Esophagus muscularis mucosa (tissue), 4 donors: ENCODE measurements at places on chromosomes 4 and X. TPM values are rescaled to one million over a fixed set of nuclear protein-coding genes. Genes with fewer than 3 reads are reported as not detected.

GRCh38 chr4:115986573-115986972 lies 873.2 kb upstream of the NDST4 start:
- H3K27ac ChIP-seq: no peak overlapping the region
- DNase-seq: no peak
- H3K4me3 ChIP-seq: no peak overlapping the region
- no peaks in the 10 kb centered on the region for H3K36me3 ChIP-seq

- H3K36me3 ChIP-seq: no peaks in the 10 kb centered on the region
- no peak overlapping the region for H3K4me3 ChIP-seq
- no peaks in the 10 kb centered on the region for H3K4me1 ChIP-seq
- H3K27me3 ChIP-seq: no peaks in the 10 kb centered on the region
- no peak for DNase-seq
- H3K27ac ChIP-seq: no peak overlapping the region
Observed at GRCh38 chrX:72255445-72255844, 16.6 kb upstream of the ERCC6L start.

GRCh38 chr4:55770662-55771061 lies 48.9 kb upstream of the EXOC1L start:
- DNase-seq: no peak
- H3K4me1 ChIP-seq: no peaks in the 10 kb centered on the region
- no peak overlapping the region for H3K27ac ChIP-seq
- H3K4me3 ChIP-seq: no peak overlapping the region

- H3K27ac ChIP-seq: no peak overlapping the region
- H3K4me1 ChIP-seq: no peaks in the 10 kb centered on the region
- H3K4me3 ChIP-seq: no peak overlapping the region
- H3K36me3 ChIP-seq: no peaks in the 10 kb centered on the region
- no peaks in the 10 kb centered on the region for H3K27me3 ChIP-seq
Observed at GRCh38 chr4:112341033-112341432, 43.9 kb downstream of the ALPK1 start.

- no peak overlapping the region for H3K27ac ChIP-seq
- no peaks in the 10 kb centered on the region for H3K27me3 ChIP-seq
- H3K4me1 ChIP-seq: peaks cover 3% of the 10 kb centered on the region
Observed at GRCh38 chr4:19177616-19178015, 1074.1 kb upstream of the SLIT2 start.

GRCh38 chr4:158560284-158560683 lies 38.6 kb downstream of the RXFP1 start:
- no peak overlapping the region for H3K4me3 ChIP-seq

- H3K4me3 ChIP-seq: no peak overlapping the region
- no peak overlapping the region for H3K27ac ChIP-seq
- no peaks in the 10 kb centered on the region for H3K4me1 ChIP-seq
- DNase-seq: no peak
- no peaks in the 10 kb centered on the region for H3K27me3 ChIP-seq
Observed at GRCh38 chr4:110184140-110184790, 14.2 kb downstream of the ELOVL6 start.

GRCh38 chr4:73869130-73870055 lies at the start of gene CXCL1:
TSS of gene CXCL1 (plus strand) at chr4:73869393. CDS start at chr4:73869471, 78 bp downstream.
- no peak for DNase-seq
- H3K27ac ChIP-seq: no peak within 1 kb of the TSS
- H3K4me1 ChIP-seq: peaks cover 17% of the 10 kb centered on the region
- no peaks in the 10 kb centered on the region for H3K36me3 ChIP-seq
- no peaks in the 10 kb centered on the region for H3K27me3 ChIP-seq

DNA sequence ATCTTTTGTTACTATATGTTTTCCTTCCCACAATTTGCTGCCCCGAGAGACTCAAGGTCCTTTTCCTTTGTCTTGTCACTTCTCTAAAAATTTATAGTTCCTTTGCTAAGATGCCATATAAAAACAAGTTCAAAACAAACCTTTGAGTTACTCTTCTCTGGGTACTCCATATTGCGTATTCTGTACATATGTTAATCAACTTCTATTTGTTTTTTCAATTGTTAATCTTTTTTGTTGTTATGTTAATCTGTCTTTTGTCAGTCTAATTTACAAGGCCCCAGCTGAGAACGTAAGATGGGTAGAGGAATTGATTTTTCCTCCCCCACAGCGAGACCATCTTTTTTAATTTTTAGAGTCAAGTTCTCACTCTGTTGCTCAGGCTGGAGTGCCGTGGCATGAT lies 7.2 kb upstream of the PPEF2 start:
- H3K27me3 ChIP-seq: no peaks in the 10 kb centered on the region
- no peaks in the 10 kb centered on the region for H3K36me3 ChIP-seq
- H3K4me1 ChIP-seq: no peaks in the 10 kb centered on the region
- no peak overlapping the region for H3K4me3 ChIP-seq

DNA sequence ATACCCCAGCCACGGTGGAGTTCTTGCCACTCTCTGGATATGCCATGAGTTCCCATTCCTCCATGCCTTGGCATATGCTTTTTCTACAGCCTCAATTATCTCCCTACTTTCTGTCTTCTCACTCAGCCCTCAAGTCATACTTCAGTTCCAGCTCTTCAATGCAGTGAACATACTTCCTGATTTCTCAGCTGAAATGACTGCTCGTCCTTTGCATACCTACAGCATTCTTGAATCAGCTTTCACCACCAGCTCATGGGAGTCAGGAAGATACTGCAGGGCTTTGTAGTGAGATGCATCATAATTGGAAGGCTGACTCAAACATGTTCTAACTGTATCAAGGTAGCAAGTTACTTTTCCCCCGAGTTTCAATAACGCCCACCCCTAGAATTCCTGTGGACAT lies 118.4 kb downstream of the APBB2 start:
- H3K27ac ChIP-seq: no peak overlapping the region
- H3K27me3 ChIP-seq: no peaks in the 10 kb centered on the region
- no peaks in the 10 kb centered on the region for H3K36me3 ChIP-seq
- DNase-seq: no peak
- H3K4me1 ChIP-seq: peaks cover 29% of the 10 kb centered on the region

- no peaks in the 10 kb centered on the region for H3K27me3 ChIP-seq
- no peak overlapping the region for H3K27ac ChIP-seq
- DNase-seq: no peak
- H3K36me3 ChIP-seq: no peaks in the 10 kb centered on the region
- H3K4me1 ChIP-seq: no peaks in the 10 kb centered on the region
Observed at GRCh38 chr4:121187206-121187605, 23.1 kb upstream of the TNIP3 start.

DNA sequence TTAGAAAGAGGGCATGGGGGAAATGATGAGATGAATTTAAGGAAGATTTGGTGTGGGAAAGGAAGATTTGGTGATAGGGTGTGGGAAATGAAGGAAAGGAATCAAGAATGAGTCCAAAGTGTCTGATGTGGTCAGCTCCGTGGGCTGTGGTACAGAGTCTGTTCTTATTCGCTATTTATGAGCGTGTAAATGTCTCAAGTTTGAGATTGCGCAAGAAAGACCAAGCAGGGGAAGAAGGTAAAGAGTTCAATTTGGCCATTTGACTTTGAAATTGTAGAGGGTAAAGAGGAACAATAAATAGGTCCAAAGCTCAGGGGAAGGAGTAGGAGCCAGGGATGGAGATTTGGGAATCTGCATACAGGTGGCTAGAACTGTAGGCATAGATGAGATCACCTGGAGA lies 11.3 kb upstream of the SMS start:
- no peaks in the 10 kb centered on the region for H3K4me1 ChIP-seq
- H3K4me3 ChIP-seq: no peak overlapping the region
- no peaks in the 10 kb centered on the region for H3K36me3 ChIP-seq
- H3K27me3 ChIP-seq: no peaks in the 10 kb centered on the region
- DNase-seq: no peak
- no peak overlapping the region for H3K27ac ChIP-seq

- DNase-seq: no peak
- H3K4me3 ChIP-seq: no peak overlapping the region
- peaks cover 56% of the 10 kb centered on the region for H3K4me1 ChIP-seq
- peak overlapping the region; percentile 20 for H3K27ac ChIP-seq
Observed at GRCh38 chr4:38071801-38072431, 111.7 kb downstream of the PTTG2 start.

GRCh38 chr4:177391287-177391686 lies 51.0 kb downstream of the AGA start:
- no peak for DNase-seq
- no peak overlapping the region for H3K27ac ChIP-seq
- no peaks in the 10 kb centered on the region for H3K36me3 ChIP-seq
- no peak overlapping the region for H3K4me3 ChIP-seq
- H3K27me3 ChIP-seq: no peaks in the 10 kb centered on the region
- no peaks in the 10 kb centered on the region for H3K4me1 ChIP-seq

GRCh38 chrX:69297506-69297905 lies 132.3 kb upstream of the PJA1 start:
- H3K27ac ChIP-seq: no peak overlapping the region
- H3K4me3 ChIP-seq: no peak overlapping the region
- no peaks in the 10 kb centered on the region for H3K36me3 ChIP-seq
- H3K27me3 ChIP-seq: peaks cover 2% of the 10 kb centered on the region
- DNase-seq: no peak

DNA sequence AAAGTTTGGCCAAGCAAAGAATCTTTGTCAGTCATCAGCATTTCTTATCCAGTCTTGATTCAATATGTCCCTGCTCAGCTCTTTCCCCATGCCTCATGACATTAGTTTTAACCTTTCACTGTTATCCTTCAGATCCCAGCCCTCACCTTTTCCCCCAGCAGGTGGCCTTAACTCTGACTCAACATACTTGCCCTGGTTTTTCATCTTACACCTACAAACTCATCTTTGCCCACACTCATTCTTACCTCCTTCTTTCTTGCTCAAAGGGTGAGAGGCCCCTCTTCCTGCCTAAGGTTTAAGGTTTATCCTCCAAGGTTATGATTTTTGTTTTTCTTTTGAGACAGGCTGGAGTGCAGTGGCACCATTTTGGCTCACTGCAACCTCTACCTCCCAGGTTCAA lies 10.6 kb upstream of the ANXA5 start:
- DNase-seq: no peak
- no peak overlapping the region for H3K27ac ChIP-seq
- peaks cover 6% of the 10 kb centered on the region for H3K4me1 ChIP-seq
- H3K27me3 ChIP-seq: no peaks in the 10 kb centered on the region
- H3K4me3 ChIP-seq: no peak overlapping the region

DNA sequence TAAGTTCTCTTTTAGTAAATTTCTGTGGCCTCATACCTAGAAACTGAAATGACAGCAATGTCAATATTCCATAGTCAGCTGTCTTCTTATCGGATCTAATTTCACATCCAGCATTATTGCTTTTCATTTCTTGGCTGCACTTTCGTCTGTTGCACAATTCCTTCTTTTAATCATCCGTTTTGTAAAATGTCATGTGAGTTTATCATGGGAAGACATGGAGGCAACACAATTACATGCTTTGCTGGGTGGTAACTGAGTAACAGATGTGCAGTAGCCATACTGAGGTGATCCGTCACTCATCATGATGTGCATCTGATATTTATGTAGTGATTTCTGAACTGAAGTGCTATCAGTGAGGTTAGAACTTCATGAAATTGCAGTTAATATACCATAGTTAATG lies 68.3 kb upstream of the SLC7A11 start:
- no peaks in the 10 kb centered on the region for H3K36me3 ChIP-seq
- no peak overlapping the region for H3K27ac ChIP-seq
- H3K4me1 ChIP-seq: no peaks in the 10 kb centered on the region

GRCh38 chrX:6701085-6701484 lies 166.2 kb upstream of the VCX3A start:
- no peak overlapping the region for H3K4me3 ChIP-seq
- H3K27me3 ChIP-seq: no peaks in the 10 kb centered on the region
- no peak overlapping the region for H3K27ac ChIP-seq
- H3K36me3 ChIP-seq: no peaks in the 10 kb centered on the region

DNA sequence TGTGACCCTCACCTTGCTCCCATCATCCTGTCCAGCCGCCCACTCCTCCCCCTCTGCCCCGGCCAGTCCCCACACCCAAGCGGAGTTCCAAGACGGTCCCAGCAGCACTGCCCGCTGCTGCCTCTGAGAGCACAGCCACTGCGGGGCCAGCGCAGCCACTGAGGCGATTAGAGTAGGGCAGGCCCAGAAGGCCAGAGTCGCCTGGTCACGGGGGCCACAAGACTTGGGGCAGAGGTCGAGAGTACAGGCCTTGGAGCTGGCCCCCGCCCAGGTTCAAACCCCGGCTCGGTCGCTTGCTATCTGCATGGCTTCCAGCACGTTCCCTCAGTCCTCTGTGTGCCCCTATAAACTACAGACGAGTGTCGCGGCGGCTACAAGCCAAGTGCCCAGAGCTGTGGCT lies 53.2 kb upstream of the ADRA2C start:
- no peak overlapping the region for H3K27ac ChIP-seq
- H3K4me1 ChIP-seq: no peaks in the 10 kb centered on the region
- no peak for DNase-seq
- no peaks in the 10 kb centered on the region for H3K27me3 ChIP-seq
- H3K36me3 ChIP-seq: no peaks in the 10 kb centered on the region

DNA sequence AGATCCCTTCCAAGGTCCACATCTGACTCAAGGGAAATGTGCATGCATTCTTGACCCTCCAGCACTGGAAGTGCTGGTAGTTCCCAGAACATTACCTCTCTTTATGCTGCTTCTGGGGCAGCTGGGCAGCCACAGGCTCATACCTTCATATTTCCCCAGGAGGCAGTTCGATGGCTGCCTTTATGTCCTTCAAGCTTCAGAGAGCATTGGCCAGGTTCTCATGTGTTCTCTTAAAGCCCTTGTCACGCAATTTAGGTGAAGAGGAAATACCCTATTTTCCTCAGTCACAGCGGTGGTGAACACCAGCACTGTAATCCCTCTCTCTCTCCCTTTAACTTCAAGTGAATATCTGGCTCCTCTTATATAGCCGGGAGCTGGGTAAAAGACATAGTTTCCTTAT lies 134.3 kb downstream of the MID1IP1 start:
- H3K4me3 ChIP-seq: no peak overlapping the region
- H3K27me3 ChIP-seq: no peaks in the 10 kb centered on the region
- DNase-seq: no peak
- no peaks in the 10 kb centered on the region for H3K36me3 ChIP-seq
- H3K27ac ChIP-seq: no peak overlapping the region

DNA sequence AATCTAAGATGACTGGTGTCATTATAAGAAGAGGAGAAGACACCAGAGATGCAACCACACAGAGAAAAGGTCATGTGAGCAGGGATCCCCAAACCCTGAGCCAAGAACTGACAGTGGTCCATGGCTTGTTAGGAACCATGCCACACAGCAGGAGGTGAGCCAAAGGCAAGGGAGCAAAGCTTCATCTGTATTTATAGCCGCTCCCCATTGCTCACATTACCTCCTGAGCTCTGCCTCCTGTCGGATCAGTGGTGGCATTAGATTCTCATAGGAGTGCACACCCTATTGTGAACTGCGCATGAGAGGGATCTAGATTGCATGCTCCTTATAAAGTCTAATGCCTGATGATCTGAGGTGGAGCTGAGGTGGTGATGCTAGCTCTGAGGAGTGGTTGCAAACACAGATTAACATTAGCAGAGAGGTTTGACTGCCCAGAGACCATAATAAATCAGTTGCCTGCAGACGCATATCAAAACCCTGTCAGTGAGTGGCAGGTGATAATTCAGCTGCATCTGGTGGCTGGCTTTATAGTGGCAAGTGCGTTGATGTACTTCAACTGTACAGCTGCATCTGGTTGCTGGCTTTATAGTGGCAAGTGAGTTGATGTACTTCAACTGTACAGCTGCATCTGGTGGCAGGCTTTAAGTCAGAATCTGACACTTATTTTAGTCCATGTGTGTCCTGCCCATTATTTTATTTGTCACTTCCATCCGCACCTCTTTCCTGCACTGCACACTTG lies 19.8 kb upstream of the CXCL2 start:
- no peaks in the 10 kb centered on the region for H3K36me3 ChIP-seq
- DNase-seq: no peak
- H3K27me3 ChIP-seq: no peaks in the 10 kb centered on the region

- H3K36me3 ChIP-seq: no peaks in the 10 kb centered on the region
- H3K27me3 ChIP-seq: no peaks in the 10 kb centered on the region
- H3K27ac ChIP-seq: no peak overlapping the region
- no peak overlapping the region for H3K4me3 ChIP-seq
- no peaks in the 10 kb centered on the region for H3K4me1 ChIP-seq
Observed at GRCh38 chrX:37998586-37999262, 7.6 kb upstream of the SYTL5 start.

Gene RADX
- 2.3 TPM for total RNA-seq

Gene TBC1D8B
- 2.5 TPM for total RNA-seq

Gene ACSL4
- 48.9 TPM for total RNA-seq

Gene SSX2B
- total RNA-seq: not detected

Gene CXCL11
- total RNA-seq: not detected
